NCI-H2081 (cell line): ENCODE measurements at places on chromosomes 6 and 20.
A peak's percentile ranks its signal among the peaks of the same experiment; 100 is the strongest.

DNA sequence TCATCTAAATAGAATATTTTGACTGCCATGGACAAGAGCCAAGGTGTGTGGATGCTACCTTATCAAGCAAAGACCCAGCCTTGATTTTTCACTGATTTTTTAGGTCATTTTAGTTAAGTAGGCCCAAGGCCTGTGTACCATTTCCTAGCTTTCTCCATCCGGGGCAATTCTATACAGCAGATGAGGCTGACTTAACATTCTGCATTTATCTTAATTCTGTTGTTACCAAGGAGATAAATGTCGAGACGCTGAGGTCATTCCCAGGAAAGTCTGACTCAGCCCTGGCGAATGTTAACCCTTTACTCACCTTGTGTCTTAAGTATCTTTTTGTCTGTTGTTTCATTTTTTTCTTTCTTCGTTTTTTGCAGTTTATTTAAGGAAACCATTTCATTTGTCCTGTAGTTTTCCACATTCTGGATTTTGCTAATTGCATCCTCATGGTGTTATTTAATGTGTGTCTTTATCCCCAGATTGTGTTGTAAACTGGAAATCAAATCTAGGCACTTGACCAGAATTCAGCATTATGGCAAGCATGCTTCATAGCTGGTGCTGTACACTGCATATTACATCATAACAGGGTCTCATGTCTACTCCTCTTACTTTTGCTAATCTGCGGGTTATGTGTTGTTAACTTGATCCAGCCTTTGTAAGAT is 277.0 kb downstream of the CDKAL1 start:
- no peak for DNase-seq

DNA sequence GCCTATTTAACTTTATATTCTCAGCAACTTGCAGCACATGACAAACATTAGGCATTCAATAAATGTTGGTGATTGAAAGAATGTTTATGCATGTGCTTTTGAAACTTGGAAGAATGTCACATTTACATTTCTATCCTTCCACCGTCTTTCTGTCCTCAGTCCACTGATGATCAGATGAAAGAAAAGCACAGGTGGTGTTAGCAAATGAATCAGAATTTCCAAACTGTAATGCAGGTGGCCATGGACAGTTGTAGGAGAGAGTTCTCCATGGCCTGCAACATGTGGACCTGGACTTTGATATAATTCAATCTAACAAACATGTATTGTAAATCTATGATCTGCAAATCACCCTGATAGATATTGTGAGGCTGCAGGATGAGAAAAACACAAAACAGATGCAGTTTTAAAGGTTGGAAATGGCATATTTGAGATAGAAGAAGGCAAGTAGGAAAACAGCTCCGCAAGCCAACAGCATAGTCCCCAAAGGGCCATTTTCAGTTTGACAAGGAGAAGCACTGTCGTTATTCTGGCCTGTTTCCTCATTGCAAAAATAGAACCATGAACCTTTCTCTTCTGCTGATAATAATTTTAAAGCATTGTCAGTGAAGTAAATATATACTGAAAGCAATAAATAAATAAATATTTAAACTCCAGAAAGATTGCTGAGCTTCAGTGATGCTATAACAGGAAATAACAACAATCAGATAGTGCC is 119.4 kb downstream of the AIG1 start:
- DNase-seq = no peak

GRCh38 chr6:41697861-41698781 is 37.3 kb downstream of the TFEB start:
- DNase-seq = no peak

- DNase-seq = peak; percentile 7
These were observed at the start of gene DLK2 for GRCh38 chr6:43455531-43456428. TSS of gene DLK2 (minus strand) at chr6:43455548. CDS start at chr6:43454825, 723 bp downstream.

GRCh38 chr6:99241905-99242534 is 107.5 kb downstream of the FAXC start:
- peak; percentile 27 for DNase-seq

- DNase-seq = no peak
These were observed 130.7 kb downstream of the DLL1 start for GRCh38 chr6:170160031-170160627.

DNA sequence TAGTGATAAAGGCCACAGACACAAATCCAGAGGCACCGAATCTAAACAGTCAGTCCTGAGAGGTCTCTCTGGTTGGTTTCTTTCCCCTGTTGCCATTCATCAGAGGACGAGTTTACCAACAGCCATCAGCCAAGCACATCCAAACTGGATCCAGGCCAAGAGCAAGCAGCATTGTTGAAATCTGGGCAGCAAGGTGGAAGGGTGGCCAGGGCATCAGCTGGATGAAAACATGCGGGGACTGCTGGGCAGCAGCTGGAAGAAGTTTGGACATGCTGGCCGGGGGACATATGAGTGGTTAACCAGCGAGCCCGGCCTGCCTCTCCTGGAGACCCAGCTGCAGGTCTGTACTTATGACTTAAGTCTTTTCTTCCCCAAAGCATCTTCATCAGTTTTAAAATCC is at the start of gene SMIM28:
Gene SMIM28, plus strand, starts transcription at position 62 of the 400 bp plus-strand sequence. Its CDS starts 168 bp downstream, at position 230.
- peak; percentile 38 for DNase-seq

DNA sequence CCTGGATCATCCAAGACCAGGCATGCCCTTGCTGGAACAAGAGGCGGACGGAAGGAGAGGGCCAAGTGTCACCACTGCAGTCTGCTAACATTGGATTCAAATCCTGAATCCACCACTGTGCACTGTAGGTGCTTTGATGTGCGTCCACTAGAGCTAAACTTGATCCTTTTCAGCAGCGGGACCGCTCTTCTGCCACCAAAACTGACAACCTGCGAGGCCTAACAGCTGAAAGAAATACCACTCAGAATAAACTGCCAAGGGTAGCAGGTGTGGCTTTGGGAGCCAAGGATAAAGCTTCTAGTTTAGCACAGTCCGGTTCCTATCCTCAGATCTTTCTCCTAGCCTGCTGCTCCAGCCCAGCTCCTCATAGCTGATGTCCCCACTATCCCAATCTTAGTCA is 108.0 kb downstream of the ATXN1 start:
- DNase-seq = no peak

- DNase-seq = no peak
These were observed 744 bp downstream of the VSX1 start for GRCh38 chr20:25081065-25081729.

GRCh38 chr6:13711324-13711732 is 307 bp downstream of the RANBP9 start:
- DNase-seq = no peak

DNA sequence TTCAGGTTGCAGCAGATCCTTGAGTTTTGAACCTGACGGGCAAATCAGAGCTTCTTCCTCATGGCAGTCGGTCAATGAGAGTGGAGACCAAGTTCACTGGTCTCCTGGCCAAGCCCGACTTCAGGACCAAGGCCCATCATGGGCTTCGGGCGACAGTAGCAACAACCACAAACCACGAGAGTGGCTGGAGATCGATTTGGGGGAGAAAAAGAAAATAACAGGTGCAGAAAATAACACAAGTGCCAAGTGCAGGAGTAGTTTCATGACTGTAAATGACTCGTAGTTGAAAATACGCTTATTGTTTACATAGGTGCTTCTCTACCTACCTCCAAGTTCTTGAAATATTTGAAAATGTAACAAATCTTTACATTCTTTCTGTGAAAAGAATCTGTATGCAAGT is 56.1 kb downstream of the DCBLD1 start:
- DNase-seq = no peak

GRCh38 chr6:146968041-146968760 is 236.0 kb upstream of the STXBP5 start:
- DNase-seq = no peak

GRCh38 chr6:27873021-27873940 is 38.9 kb downstream of the OR2B2 start:
- no peak for DNase-seq

DNA sequence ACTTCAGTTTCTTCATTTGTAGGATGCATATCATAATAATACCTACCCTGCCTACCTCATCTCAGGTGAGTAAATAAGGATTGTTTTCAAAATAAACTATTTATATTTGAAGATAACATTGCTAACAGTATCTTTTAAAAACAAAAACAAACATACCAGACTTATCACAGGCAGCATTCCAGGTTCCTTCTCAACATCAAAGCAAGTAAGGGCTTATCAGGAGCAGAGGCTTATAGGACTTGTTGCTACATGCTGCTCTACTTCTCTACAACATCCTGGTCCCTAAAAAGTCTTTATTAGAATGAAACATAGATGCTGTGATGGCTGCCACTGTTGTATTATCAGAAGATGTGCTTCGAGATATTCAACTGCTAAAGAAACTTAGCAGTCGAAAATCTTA is 149.2 kb upstream of the PRDM1 start:
- DNase-seq = no peak

- no peak for DNase-seq
These were observed 31.0 kb downstream of the DLGAP4 start for GRCh38 chr20:36336954-36337704.

GRCh38 chr6:842141-842540 is 149.2 kb upstream of the EXOC2 start:
- DNase-seq = no peak

- DNase-seq = no peak
These were observed 34.1 kb downstream of the TRMT11 start for GRCh38 chr6:126020305-126021050.

DNA sequence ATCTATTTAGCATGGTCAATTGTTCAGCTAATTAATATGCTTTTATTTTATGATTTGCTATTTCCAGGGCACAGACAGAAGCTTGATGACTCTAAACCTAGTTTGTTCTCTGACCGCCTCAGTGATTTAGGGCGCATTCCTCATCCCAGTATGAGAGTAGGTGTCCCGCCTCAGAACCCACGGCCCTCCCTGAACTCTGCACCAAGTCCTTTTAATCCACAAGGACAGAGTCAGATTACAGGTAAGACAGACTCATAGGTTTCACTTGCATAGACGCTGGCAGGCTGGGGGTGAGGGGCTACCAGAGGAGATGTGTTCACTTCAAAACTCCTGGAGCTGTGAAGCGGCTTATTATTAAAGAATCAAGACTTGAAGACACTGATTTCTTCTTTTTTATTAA is 114.1 kb upstream of the SUPT3H start:
- DNase-seq = no peak

DNA sequence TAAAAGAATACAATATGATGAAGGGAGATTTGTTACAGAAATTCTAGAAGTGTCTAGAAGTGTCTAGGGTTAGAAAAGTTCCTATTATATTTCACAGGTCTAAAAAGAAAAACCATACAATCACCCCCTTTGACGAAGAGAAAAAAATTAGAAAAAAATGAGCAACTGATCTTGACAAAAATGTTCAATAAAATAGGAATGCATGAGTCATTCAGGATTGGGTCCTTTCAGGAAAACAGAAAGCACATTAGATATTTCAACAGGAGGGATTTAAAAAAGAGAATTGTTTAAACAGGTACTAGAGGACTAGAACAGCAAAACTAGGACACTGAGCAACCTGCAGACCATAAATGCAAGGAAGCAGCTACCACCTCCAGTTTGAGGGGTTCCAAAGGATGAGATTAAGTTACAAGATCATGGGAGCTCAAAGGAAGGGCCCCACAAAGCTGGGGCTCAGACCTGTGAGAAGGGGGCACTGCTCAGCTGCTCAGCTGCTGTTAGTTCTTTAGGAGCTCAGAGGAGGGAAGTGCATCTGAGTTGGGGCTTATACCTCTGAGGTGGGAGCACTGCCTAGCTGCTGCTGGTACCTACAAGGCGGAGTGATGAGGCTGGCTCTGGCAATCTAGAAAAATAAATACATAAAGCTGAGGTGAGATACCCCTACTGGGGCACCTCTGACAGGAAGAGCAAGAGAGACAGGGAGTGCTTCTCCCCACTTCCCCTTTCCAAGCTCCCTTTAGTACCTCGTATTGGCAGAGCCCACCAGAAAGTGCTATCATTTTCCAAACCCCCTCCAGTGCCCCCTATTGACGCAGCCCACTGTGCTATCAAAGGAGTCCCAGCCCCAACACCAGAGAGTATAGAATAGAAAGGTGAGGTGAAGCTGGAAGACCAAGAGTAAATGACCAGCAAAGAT is 27.1 kb upstream of the BEND6 start:
- DNase-seq = no peak

GRCh38 chr6:134701301-134701700 is 248.6 kb downstream of the ALDH8A1 start:
- DNase-seq = no peak

GRCh38 chr20:36199345-36200257 is 36.7 kb upstream of the AAR2 start:
- DNase-seq = peak; percentile 75

GRCh38 chr6:142728364-142728763 is 216.6 kb downstream of the HIVEP2 start:
- peak; percentile 13 for DNase-seq

DNA sequence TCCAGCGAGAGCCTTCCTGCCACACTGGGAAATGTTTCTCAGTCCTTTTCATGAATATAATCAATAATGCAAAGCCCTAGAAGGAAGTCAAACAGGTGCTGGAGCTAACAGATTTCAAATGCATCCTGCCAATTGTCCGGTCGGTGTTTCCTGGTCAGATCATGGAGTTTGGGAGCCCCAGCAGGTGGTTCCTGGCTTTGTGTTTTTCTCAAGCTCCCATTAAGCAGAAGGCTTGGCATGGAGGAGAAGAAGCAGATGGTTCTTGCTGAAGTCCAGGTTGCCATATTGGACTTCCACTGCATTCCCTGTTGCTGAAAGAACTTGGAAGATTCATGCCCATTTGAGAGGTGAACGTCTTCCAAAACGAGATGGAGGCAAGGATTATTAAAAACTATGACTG is 68.6 kb downstream of the GFOD1 start:
- DNase-seq = no peak

- peak; percentile 97 for DNase-seq
These were observed 223.7 kb downstream of the GMDS start for GRCh38 chr6:2021713-2022125.

- no peak for DNase-seq
These were observed 20.4 kb downstream of the MDFI start for GRCh38 chr6:41658636-41659035.

- DNase-seq = peak; percentile 28
These were observed 826 bp upstream of the PYGB start for GRCh38 chr20:25247000-25247517.

DNA sequence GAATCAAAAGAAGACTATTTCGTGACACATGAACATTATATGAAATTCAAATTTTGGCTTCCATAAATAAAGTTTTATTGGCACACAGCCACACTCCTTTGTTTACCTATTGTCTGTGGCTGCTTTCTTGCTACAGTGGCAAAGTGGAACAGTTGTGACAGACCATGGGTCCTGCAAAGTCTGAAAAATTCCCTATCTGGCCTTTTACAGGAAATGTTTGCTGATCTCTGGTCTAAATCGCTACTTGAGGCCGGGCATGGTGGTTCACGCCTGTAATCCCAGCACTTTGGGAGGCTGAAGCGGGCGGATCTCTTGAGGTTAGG is 23.1 kb upstream of the PREX1 start:
- DNase-seq = no peak

GRCh38 chr20:44040202-44040915 is 125.7 kb downstream of the TOX2 start:
- no peak for DNase-seq

GRCh38 chr6:40817369-40817768 is 221.7 kb downstream of the UNC5CL start:
- DNase-seq = no peak

- no peak for DNase-seq
These were observed 18.2 kb downstream of the TMEM244 start for GRCh38 chr6:129842881-129843409.

GRCh38 chr20:1618954-1619540 is 762 bp downstream of the SIRPB1 start:
- DNase-seq = no peak
